Right atrium auricular region (tissue), 2 donors: ENCODE measurements at places on chromosomes 4 and X. TPM values are rescaled to one million over a fixed set of nuclear protein-coding genes. Genes with fewer than 3 reads are reported as not detected.

DNA sequence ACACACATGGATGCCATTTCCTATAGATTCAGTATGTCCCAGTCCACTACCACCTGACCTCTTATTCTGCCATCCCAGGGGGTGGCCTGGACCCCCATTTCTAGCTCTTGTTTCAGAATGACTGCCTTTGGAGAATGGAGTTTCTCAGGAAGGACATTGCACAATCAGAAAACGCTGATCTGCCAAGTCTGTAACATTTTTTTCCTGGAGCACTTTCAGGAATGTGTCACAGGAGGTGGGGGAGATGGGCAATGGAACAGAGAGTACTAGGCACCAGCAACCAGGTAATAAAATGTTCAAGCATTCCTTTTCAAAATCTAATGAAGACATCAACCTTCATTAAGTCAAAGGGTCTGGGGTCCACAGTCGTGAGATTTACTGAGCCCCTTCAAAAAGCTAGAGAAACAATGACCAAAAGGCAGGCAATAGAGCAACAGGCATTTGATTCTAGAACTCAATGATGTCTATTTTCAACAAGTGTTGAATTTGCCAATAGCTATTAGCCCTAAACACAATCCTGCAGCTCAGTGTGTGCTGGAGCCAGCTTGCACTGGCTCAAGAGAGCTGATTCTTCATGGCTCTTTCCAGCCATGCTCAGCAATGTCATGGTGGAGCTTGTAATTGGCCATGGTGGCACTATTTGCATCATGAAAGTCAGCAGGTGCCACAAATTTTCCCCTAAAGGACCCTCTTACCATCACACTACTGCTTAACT lies 87.1 kb downstream of the KDR start:
- no peaks in the 10 kb centered on the region for H3K27me3 ChIP-seq
- peak overlapping the region; percentile 54 for H3K27ac ChIP-seq
- H3K36me3 ChIP-seq: no peaks in the 10 kb centered on the region
- DNase-seq: peak; percentile 66
- H3K4me3 ChIP-seq: no peak overlapping the region
- no peaks in the 10 kb centered on the region for H3K4me1 ChIP-seq

DNA sequence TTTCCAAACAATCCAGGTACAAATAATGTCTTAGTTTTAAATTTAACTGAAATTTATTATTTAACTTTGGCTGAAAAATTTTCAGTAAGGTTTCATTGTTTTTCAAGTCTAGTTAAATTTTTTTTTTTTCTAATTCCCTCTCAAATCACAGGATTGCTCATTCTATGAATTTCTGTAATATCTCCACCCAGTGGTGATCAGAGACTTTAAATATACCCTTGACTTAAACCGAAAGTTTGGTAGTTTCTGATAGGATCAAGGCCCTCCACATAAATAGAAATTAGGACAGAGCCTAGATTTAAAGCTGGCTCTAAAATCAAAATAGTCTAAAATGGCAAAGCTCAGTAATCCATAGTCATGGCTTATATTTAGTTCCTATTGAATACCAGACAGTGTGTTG lies 175.4 kb downstream of the TBCK start:
- no peak overlapping the region for H3K27ac ChIP-seq
- no peaks in the 10 kb centered on the region for H3K36me3 ChIP-seq

- DNase-seq: no peak
- no peaks in the 10 kb centered on the region for H3K27me3 ChIP-seq
- peaks cover 64% of the 10 kb centered on the region for H3K36me3 ChIP-seq
Measured at GRCh38 chr4:94639298-94639697, 118.5 kb upstream of the BMPR1B start.

DNA sequence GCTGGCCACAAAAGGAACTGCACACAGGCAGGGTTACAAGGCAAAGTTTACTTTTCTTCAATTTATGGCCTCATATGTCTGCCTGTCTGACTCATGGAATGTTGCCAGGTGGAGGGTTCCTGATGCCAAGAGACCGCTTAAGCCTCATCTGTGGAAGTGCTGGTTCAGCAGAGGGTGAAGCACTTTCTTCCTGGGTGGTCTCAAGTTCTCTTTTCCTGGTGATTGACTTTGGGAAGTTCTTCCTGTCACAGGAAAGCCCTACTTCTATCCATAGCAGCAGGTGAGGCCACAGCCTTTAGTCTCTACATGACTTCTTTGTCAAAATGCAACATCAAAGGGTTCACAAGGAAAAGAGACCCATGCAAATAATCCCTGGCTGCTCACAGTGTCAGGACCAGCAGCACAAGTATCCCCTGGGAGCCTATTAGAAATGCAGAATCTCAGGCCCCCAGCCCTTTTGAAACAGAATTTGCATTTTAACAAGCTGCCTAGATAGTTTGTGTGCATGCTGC lies 81.4 kb upstream of the IGFBP7 start:
- H3K4me3 ChIP-seq: no peak overlapping the region
- H3K27me3 ChIP-seq: no peaks in the 10 kb centered on the region

The PPEF2 gene
- not detected for total RNA-seq

The NSUN7 gene
- 9.8 TPM for total RNA-seq

DNA sequence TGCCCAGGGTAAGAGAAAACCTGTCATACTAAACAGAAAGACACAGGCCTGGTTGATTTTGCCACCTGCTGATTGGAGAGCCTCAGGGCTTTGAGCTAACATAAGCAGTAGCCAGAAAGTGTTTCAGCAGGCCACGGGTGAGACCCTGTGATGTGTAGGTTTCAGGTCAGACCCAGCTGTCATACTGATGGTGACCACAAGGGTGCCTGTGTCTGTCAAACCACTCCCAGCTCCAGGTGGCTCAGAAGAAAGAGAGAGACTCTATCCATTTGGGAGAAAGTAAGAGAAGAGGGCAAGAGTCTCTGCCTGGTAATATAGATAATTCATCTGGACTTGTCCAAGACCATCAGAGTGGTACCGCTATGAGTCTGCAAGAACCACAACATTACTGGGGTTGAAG lies 72.8 kb upstream of the NLRP2B start:
- no peaks in the 10 kb centered on the region for H3K36me3 ChIP-seq
- no peak overlapping the region for H3K27ac ChIP-seq
- no peak for DNase-seq
- no peaks in the 10 kb centered on the region for H3K27me3 ChIP-seq
- H3K4me1 ChIP-seq: no peaks in the 10 kb centered on the region

DNA sequence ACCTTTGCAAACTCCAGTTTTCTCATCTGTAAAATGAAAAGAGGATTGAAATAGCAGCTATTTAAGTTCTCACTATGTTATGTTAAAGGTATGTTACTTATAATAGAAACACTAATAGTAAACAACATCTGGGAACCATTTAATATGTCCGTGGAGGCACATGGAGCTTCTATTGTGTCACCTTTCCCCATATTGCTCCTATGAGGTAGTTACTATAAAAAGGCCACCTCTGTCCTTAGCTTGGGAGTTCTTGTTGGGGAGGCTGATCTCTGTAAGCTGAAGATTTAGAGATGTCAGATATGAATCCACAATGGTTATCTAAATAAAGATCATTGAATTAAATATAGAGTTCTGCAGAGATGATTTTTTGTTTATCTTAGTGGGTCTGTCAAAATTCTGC lies 125.2 kb downstream of the FHIP1A start:
- no peak overlapping the region for H3K27ac ChIP-seq
- no peaks in the 10 kb centered on the region for H3K27me3 ChIP-seq
- no peak overlapping the region for H3K4me3 ChIP-seq
- no peak for DNase-seq
- H3K36me3 ChIP-seq: no peaks in the 10 kb centered on the region
- H3K4me1 ChIP-seq: no peaks in the 10 kb centered on the region

GRCh38 chrX:152202886-152203285 lies 64.5 kb upstream of the MAGEA10 start:
- no peak overlapping the region for H3K4me3 ChIP-seq
- no peak for DNase-seq
- H3K36me3 ChIP-seq: no peaks in the 10 kb centered on the region
- H3K27ac ChIP-seq: no peak overlapping the region
- H3K4me1 ChIP-seq: no peaks in the 10 kb centered on the region

The BMX gene
- 12.9 TPM for total RNA-seq

DNA sequence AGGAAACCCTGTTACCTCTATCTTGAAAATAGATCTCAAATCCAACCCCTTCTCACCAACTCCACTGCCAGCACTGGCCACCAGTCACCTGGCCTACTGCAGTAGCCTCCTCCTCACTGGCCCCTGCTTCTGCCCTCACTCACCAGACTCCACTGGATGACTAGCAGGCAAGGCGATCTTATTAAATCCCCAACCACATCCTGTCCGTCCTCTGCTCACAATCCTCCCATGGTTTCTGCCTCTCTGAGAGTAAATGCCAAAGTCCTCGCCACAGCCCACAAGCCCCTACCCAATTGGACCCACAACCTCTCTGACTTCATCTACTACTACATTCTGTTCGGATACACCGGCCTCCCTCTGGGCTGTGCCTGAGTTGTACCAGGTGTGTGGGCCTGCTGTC lies 5.4 kb upstream of the PIM2 start:
- no peak for DNase-seq
- peaks cover 28% of the 10 kb centered on the region for H3K36me3 ChIP-seq
- H3K4me1 ChIP-seq: no peaks in the 10 kb centered on the region

- H3K4me1 ChIP-seq: peaks cover 55% of the 10 kb centered on the region
- H3K27me3 ChIP-seq: no peaks in the 10 kb centered on the region
- H3K4me3 ChIP-seq: no peak overlapping the region
- no peak overlapping the region for H3K27ac ChIP-seq
Measured at GRCh38 chr4:147749811-147750321, 18.0 kb downstream of the ARHGAP10 start.

- H3K27ac ChIP-seq: no peak overlapping the region
- DNase-seq: no peak
- no peaks in the 10 kb centered on the region for H3K36me3 ChIP-seq
- H3K4me1 ChIP-seq: no peaks in the 10 kb centered on the region
Measured at GRCh38 chrX:77014377-77015372, 432.5 kb upstream of the FGF16 start.

GRCh38 chrX:26146024-26146423 lies 7.9 kb downstream of the MAGEB18 start:
- H3K36me3 ChIP-seq: no peaks in the 10 kb centered on the region
- DNase-seq: no peak
- no peaks in the 10 kb centered on the region for H3K27me3 ChIP-seq
- H3K27ac ChIP-seq: no peak overlapping the region

The MAGEA12 gene
- total RNA-seq: not detected

DNA sequence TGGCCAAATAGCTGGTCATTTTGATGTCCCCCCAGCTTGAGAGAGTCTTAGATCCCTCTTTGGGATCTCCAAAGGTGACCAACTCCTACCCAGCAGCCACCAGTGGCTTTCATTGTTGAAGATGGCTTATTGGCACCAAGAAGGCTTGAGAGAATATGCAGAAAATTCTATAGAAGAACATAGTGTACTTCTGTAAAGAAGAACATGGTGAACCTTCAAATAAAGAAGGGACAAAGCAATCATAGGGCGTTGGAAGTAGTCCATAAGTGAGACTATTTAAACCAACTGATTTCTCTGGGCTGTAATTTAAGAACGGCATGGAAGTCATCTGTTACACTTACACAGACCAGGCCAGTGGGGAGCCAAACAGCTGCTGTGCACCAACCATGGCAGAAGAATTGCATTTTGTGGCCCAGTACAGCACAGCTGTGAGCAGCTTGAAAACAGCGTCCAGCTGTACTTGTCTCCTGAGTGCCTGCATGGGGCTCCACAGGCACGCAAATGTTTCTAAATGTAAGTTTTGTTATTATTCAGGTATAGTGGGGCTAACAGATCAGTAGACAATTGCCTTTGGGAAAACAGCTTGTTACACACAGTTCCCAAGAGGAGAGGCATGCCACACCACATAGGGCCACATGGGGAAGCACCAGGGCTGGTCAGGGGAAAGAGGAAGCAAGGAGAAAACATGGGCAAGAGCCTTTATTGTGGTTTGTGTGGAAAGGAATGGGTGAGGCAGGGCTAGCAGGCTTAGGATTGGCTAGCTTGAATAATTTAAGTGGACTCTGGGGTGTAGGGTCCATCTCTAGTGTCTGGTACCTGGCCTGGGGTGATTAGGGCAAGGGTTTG lies 125.0 kb downstream of the ARHGAP6 start:
- no peak for DNase-seq

DNA sequence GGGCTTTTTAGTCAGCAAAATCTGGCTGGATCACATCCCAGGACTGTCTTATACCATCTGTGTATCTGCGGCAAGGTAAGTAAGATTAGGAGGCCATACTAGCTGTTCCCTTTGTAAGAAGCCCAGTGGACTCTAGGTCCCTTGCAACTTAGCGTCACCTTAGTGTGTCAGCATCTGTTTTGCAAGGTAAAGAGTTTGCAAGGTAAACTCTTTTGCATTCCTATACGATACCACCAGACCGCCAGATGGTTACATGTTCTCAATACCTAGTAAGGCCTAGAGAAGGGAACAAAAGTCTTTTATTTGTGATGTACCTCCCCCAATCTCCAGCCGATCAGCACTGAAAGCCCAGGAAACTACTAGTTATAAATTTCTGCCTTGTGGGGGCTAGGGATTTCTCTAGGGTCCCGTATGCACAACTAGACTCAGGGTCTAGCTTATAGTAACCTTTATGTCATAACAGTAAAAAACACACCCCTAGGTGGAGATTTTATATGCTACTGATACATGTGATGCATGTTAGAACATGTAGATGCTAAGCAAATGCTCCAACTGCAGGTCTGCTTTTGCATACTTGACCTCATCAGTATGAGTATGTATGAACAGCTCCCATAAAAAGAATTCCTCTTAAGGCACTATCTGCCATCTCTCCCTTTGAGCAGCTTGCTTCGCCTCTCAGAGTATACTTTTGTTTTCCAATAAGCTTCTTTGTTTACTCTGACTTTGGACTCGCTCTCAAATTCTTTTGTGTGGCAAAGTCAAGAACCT lies 78.4 kb downstream of the KCNIP4 start:
- H3K27me3 ChIP-seq: no peaks in the 10 kb centered on the region
- H3K4me3 ChIP-seq: no peak overlapping the region
- DNase-seq: no peak
- H3K4me1 ChIP-seq: no peaks in the 10 kb centered on the region

The RADX gene
- 0.67 TPM for total RNA-seq

GRCh38 chr4:105145156-105145902 lies 1.3 kb upstream of the TET2 start:
- H3K36me3 ChIP-seq: no peaks in the 10 kb centered on the region
- peak overlapping the region; percentile 91 for H3K27ac ChIP-seq
- H3K4me3 ChIP-seq: peak overlapping the region; percentile 72
- no peak for DNase-seq

The STBD1 gene
- total RNA-seq: 25.3 TPM

The SLC26A1 gene
- not detected for total RNA-seq

The INTU gene
- 4.7 TPM for total RNA-seq

The PAGE5 gene
- total RNA-seq: not detected

DNA sequence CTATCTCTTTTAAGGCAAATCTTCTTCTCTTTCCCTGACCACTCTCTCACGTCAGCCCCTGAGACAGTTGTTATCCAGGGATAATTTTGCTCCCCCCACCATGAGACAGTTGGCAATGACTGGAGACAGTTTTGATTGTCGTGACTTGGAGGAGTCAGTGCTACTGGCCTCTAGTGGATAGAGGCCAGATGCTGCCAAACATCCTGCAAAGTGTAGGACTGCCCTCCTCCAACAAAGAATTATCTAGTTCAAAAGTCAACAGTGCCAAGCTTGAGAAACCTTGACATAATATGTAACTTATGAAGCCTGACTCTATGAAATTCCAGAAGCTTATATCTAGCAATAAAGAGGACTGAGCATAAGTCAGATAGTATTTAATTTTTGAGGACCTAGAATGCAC lies 502.1 kb upstream of the IGFBP7 start:
- H3K27ac ChIP-seq: no peak overlapping the region
- no peak overlapping the region for H3K4me3 ChIP-seq
- H3K27me3 ChIP-seq: no peaks in the 10 kb centered on the region
- DNase-seq: no peak
- no peaks in the 10 kb centered on the region for H3K36me3 ChIP-seq
- H3K4me1 ChIP-seq: no peaks in the 10 kb centered on the region
